ENCODE measurements at places on chromosomes 2 and 18.

DNA sequence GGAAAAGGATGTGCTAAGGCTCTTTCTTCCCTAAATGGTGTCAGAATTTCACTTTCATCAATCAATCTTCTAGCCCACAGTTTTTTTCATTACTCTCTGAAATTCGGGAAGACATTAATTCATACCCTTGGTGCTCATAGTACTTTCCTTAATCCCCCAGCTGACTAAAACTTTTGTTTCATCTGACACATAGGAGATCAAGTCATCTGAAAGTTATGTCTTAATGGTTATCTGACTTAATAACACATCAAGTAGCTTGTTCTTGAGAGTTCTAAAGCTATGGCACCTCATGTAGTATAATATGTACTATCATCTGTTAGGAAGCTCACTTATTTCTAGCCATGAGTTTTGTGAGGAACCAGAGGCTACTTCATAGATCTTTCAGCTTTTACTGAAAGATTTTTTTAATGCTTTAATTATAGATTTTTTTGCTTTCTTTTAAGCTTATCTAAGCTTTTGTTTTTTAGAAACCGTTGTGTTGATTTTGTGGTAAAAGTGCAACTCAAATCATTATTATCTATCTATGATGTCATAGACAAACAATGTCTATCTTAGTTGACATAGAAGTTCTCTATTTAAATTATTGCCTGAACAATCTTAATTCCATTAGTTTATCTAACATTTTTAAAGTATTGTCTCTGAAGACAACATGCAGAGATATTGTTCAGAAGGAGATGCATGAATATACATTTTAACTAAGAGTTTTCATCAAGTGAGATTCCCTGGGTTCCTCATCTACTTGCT is 93.6 kb upstream of the UBXN4 start:
- DNase-seq, result no peak

- no peak for DNase-seq
Observed at GRCh38 chr18:9422816-9423519, 52.3 kb upstream of the RALBP1 start.

DNA sequence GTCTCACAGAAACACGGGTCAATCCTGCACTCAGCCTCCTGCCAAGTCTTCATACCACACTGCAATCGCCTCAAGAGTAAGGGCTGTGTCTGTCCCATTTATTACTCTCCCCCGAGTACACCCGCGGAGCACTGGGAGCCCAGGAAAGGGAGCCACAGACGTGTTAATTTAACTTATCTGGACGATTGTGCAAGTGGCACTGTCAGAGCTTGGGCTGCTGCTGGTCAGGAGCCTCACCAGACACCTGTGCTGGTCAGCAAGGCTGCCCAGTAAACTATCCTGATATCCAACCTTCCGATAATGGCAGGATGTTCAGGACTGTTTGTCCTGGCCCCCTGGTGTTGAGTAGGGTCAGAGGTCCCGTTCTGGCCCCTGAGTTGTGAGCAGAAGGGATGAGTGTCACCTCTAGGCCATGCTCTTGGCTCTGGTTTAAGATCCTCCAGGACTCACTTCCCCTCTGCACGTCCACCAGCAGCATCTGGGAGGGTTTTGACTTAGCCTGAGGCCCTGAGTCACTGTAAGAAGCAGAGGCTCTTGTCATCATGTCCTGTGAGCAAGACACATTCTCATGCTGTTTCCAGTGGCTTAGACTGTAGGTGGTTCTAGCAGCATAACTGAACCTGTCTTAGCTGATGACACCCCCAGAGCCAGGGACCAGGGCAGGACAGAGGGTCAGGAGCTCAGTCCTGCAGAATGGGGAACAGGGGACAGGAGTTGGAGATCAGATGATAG is 82.5 kb upstream of the ARL4C start:
- DNase-seq, result no peak

DNA sequence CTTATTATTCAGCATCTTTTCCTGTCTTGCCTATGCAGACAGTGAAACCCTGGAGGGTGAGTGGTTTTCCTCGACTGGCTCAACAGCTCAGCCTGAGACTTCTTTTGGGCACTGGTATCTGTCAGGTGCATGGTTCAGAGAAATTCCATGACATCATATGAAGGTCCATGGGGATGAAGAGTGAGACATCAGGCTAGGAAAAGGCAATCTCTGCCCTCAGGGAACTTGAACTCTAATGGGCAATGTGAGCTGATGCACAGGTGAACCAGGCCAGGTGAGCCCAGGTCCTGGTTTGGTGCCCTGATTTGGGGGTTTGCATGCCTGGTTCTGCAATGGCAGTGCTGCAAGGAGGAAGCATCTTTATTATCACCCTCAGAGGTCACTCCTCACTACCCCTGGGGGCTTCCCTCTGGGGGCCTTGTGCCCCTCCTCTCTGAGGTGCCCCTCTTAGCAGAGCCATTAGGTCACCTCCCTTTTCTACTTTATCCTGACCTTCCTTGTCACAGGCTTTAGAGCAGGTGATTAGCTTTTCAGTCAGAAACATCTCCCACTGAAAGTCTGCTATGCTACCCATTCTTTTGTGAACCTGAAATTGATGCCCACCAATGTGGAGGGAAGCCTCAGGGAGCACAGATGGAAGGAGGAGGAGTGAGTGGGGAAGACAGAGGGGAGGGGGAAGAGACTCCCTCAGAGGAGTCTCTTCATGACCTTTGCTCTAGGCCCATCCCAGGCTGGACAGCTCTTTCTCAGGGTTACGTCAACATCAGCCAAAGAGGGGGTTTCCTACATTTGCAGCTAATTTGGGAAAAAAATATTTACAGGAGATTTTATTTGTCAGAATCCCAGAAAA is 47.3 kb downstream of the MERTK start:
- no peak for DNase-seq

- DNase-seq, result no peak
Observed at GRCh38 chr2:71460056-71460455, 6.7 kb downstream of the DYSF start.

DNA sequence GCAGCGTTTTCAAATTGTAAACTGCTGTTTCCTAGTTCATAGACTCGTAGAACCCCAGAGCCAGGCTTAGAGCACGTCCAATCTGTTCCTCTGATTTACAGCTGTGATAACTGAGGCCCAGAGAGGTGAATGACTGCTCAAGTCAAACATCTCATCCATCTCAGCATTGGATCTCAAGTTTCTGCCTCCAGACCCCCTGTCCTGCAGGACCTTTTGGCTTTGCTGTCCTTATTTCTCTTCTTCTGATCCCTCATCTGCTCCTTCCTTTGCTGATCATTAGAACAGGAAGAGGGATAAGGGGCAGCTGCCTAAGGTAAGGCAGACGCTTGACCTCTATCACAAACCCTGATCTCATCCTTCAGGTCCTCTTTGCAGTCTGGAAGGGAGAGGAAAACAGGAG is 58.5 kb upstream of the CREB1 start:
- no peak for DNase-seq

- DNase-seq, result no peak
Observed at GRCh38 chr2:33727361-33728032, 128.4 kb upstream of the FAM98A start.

- DNase-seq, result peak; percentile 82
Observed at GRCh38 chr2:42196403-42197267, 27.5 kb downstream of the EML4 start.

Data from endodermal cell (in vitro differentiated cells).